ENCODE measurements at places on chromosomes 7 and 10.
A peak's percentile ranks its signal among the peaks of the same experiment; 100 is the strongest.

DNA sequence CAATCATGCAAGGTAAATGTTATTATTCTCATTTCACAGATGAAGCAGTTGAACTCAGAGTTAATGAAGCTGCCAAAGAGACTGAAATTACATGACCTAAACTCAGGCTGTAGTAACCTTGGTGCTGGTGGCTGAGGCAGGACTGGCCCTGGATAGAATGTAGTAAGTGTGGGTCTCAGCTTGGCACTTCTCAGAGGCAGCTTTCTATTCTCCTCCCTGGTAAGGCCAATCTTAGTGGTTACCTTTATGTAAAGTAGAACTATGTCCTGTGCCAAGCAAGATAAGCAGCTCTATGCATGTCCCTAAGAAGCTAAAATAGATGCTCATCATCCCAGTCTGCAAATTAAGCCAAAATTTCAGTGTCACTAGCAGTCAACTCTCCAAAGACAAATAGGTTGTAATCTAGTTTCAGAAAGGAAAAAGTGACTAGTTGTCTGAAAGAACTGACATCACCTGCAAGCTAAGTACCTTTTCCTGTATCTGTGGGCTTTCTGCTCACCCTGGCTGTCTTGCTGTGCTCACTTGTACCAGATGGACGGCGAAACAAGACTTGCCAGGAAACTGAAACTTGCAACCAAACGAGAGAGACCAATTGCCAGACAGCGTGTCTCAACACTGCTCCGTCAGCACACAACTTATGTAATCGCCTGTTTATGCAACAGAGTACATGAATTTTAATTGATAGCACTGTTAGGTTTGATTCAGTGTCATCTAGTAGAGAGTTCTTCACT, 43.7 kb downstream of the CH25H start:
- peaks cover 11% of the 10 kb centered on the region for H3K4me1 ChIP-seq
- DNase-seq, result peak; percentile 35
- no peak overlapping the region for H3K27ac ChIP-seq
- peaks cover 6% of the 10 kb centered on the region for H3K27me3 ChIP-seq

- H3K27me3 ChIP-seq, result peaks cover 2% of the 10 kb centered on the region
- no peak overlapping the region for H3K4me3 ChIP-seq
- no peaks in the 10 kb centered on the region for H3K4me1 ChIP-seq
- DNase-seq, result no peak
- no peak overlapping the region for H3K27ac ChIP-seq
These were observed 53.3 kb upstream of the SLC16A12 start for GRCh38 chr10:89588671-89589070.

DNA sequence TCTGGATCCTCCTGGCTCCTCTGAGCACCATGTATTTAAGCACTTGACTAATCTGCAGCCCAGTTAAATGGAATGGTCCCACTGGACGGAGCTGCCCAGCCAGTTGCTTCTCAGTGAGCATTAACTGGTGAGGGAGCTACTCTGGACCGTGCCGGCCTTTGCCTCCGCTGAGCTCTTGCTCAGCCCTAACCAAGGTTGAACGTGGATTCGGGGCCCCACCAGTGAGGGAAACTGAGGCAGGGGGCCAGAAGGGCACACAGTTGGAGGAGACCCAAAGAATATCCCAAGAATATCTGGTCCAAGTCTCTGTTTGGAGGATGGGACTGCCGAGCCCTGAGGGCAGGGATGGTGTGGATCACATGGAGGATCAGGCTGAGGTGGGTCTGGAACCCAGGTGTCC, 13.7 kb downstream of the ADCYAP1R1 start:
- H3K36me3 ChIP-seq, result no peaks in the 10 kb centered on the region
- H3K4me1 ChIP-seq, result no peaks in the 10 kb centered on the region
- H3K27ac ChIP-seq, result no peak overlapping the region

- no peak for DNase-seq
- peaks cover 63% of the 10 kb centered on the region for H3K27me3 ChIP-seq
- no peak overlapping the region for H3K4me3 ChIP-seq
- peaks cover 4% of the 10 kb centered on the region for H3K36me3 ChIP-seq
- H3K27ac ChIP-seq, result no peak overlapping the region
These were observed 8.9 kb downstream of the DLX6 start for GRCh38 chr7:97014145-97014750.

DNA sequence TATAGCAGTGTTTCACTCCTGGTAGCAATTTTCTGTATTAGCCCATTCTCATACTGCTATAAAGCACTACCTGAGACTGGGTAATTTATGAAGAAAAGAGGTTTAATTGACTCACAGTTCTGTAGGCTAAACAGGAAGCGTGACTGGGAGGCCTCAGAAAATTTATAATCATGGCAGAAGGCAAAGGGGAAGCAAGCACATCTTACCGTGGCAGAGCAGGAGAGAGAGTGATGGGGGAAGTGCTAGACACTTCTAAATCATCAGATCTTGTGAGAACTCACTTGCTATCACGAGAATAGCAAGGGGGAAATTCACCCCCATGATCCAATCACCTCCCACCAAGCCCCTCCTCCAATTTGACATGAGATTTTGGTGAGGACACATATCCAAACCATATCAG, 131.6 kb upstream of the EFCAB10 start:
- H3K4me1 ChIP-seq, result peaks cover 13% of the 10 kb centered on the region
- H3K27me3 ChIP-seq, result no peaks in the 10 kb centered on the region
- H3K36me3 ChIP-seq, result peaks cover 22% of the 10 kb centered on the region
- H3K4me3 ChIP-seq, result no peak overlapping the region

DNA sequence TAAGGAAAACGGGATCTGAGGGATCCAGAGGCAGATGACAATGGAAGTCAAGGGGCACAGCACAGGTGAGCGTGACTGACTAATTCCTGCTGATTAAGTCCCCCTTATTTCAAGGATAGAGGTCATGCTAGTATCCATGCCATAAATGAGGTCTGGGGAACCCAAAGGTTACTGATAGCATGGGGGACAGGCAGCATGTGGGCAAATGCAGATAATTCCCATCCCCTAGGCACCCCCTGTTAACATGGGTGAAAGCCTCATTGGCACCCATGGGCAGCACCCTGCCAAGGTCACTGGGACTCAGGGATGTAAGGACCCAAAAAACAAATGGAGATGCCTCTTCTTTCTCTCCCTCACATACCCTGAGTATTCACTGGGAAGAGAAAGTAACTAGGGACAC, 139.7 kb downstream of the WDR11 start:
- H3K27ac ChIP-seq, result no peak overlapping the region
- no peaks in the 10 kb centered on the region for H3K36me3 ChIP-seq
- peaks cover 23% of the 10 kb centered on the region for H3K4me1 ChIP-seq
- H3K27me3 ChIP-seq, result peaks cover 4% of the 10 kb centered on the region

DNA sequence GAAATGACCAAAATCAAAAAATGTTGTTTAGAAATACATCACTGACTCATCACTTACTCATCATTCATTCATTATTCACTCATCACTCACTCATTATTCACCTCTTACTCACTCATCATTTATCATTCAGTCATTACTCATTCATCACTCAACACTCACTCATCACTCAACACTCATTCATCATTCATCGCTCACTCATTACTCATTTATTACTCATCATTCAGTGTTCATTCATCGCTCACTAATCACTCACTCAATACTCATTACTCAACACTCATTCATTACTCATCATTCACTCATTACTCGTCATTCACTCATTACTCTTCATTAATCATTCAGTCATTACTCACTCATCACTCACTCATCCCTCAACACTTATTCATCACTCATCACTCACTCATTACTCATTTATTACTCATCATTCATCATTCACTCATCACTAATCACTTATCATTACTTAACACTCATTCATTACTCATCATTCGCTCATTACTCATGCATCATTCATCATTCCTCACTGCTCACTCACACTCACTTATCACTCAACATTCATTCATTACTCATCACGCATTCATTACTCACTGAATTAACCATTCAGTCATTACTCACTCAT, 238.5 kb downstream of the ADARB2 start:
- H3K36me3 ChIP-seq, result no peaks in the 10 kb centered on the region
- H3K4me3 ChIP-seq, result no peak overlapping the region
- H3K27me3 ChIP-seq, result no peaks in the 10 kb centered on the region
- no peaks in the 10 kb centered on the region for H3K4me1 ChIP-seq

- no peak overlapping the region for H3K4me3 ChIP-seq
- DNase-seq, result no peak
- H3K27me3 ChIP-seq, result peaks cover 2% of the 10 kb centered on the region
- no peaks in the 10 kb centered on the region for H3K4me1 ChIP-seq
- H3K27ac ChIP-seq, result no peak overlapping the region
- H3K36me3 ChIP-seq, result no peaks in the 10 kb centered on the region
These were observed 260.5 kb upstream of the CACNA2D1 start for GRCh38 chr7:82704121-82704520.

- H3K4me3 ChIP-seq, result peak overlapping the region; percentile 91
- H3K27ac ChIP-seq, result peak overlapping the region; percentile 82
- H3K36me3 ChIP-seq, result no peaks in the 10 kb centered on the region
- H3K4me1 ChIP-seq, result peaks cover 42% of the 10 kb centered on the region
- H3K27me3 ChIP-seq, result peaks cover 2% of the 10 kb centered on the region
These were observed 572 bp downstream of the AGK start for GRCh38 chr7:141551782-141552181.

- H3K27ac ChIP-seq, result peak overlapping the region; percentile 86
- H3K4me3 ChIP-seq, result no peak overlapping the region
- peaks cover 17% of the 10 kb centered on the region for H3K36me3 ChIP-seq
- peaks cover 2% of the 10 kb centered on the region for H3K27me3 ChIP-seq
- no peak for DNase-seq
These were observed 4.6 kb downstream of the ZNF853 start for GRCh38 chr7:6619961-6620360.

DNA sequence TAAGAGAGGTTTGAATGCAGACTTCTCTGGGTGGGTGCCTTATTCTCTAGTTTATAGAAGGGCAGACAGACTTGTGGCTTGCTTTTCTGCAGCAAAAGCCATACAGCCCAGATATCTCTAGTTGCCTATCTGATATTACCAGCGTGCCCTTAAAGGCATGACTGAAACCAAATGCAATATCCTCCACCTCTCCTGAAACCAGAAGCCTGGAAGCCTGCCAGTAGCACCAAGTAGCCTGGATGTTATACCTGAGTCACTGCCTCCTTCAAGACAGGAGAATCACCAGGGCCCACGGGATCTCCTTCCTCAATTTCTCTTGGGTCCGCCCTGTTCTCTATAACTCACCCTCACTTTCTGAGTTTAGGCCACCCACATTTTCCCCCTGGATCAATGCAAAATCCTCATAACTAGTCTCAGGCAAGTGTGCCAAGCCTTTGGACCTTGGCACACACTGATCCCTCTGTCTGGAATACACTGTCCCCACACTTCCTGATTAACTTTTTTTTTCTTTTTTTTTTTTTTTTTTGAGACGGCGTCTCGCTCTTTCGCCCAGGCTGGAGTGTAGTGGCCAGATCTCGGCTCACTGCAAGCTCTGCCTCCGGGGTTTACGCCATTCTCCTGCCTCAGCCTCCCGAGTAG, 638.4 kb downstream of the GALNT17 start:
- H3K4me3 ChIP-seq, result no peak overlapping the region
- no peaks in the 10 kb centered on the region for H3K36me3 ChIP-seq
- H3K27ac ChIP-seq, result no peak overlapping the region
- H3K4me1 ChIP-seq, result no peaks in the 10 kb centered on the region
- DNase-seq, result no peak

All from immature natural killer cell (primary cell).